CD4-positive, alpha-beta T cell treated with Interleukin-2 at 100 ng/mL for 4 hours (primary cell): ENCODE measurements at places on chromosomes 12 and 14.

- DNase-seq = no peak
These were observed 3.4 kb downstream of the ASCL1 start for GRCh38 chr12:102960766-102961465.

DNA sequence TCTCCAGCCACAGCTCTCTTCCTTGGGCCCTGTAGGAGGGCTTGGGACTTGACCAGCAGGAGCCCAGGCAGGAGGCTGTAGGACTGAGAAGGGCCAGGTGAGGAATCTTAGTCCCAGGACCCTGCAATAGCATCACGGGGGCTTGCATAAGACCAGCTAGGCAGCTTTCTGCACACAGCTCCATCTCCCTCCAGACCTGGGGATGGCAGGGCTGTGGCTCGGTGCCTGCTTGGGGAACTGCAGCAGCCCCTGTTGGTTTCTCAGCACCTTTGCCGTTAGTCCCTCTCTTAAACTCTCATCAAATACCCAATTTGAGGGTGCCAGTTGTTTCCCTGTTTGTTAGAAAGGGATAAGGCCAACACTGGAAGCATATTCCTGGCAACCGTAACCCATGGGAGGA lies 14.3 kb downstream of the DIO3 start:
- no peak for DNase-seq

- no peak for DNase-seq
These were observed 23.0 kb upstream of the RNU6-8 start for GRCh38 chr14:32226056-32226455.

- no peak for DNase-seq
These were observed 216.7 kb upstream of the SSTR1 start for GRCh38 chr14:37991027-37991426.

DNA sequence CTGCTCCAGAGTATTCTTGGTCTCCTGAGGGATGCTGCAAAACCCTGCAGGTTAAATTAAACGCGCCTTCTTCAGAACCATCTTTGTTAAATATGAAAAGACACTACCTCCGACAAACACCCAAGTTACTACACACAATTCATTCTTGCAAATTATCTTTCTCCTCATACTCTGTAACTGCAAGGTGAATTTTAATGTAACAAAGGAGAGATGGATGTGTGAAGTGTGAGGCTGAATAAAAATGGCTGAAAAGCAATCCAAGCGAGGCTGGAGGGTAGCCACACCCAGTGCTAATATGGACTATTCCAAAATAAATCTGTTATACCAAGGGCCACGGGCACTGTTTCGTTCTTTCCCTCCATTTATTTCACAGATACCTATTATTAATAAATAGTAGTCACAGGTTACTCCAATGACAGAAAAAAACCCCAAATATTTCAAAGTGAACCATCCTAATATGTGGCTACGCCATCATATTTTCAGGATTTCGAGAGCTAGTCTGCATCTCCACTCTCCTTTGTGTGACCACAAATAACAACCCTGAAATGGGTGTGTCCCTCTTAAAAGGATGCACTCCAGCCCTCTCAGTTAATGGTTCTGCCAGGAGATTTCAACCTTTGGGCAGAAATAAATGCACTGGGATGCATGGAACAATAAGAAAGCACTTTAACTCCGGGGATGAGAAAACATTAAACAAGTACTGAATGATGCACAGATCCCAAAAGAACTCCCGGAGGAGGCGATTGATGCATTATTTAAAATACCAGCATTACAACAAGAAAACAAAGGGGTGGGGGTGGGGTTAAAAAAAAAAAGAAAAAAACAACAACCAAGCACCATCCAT lies 53.1 kb upstream of the CCDC175 start:
- DNase-seq = no peak

DNA sequence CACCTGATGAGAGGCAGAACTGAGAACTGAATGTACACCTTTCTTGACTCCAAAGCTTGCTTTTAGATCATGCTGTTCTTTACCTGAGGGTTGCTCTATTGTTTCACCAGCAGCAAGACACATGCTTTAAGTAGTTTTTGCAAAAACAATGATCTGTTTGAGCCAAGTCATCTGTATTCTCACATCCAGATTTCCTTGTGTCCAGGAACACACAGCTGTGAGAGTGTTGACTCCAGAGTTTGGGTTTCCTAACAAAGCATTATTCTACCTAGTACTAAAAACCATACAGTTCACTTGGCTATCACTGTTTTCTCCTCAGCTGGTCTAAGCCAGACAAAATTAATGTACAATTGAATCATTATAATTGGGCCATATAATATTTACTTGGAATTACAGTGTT lies 120.4 kb downstream of the STAB2 start:
- DNase-seq = no peak

DNA sequence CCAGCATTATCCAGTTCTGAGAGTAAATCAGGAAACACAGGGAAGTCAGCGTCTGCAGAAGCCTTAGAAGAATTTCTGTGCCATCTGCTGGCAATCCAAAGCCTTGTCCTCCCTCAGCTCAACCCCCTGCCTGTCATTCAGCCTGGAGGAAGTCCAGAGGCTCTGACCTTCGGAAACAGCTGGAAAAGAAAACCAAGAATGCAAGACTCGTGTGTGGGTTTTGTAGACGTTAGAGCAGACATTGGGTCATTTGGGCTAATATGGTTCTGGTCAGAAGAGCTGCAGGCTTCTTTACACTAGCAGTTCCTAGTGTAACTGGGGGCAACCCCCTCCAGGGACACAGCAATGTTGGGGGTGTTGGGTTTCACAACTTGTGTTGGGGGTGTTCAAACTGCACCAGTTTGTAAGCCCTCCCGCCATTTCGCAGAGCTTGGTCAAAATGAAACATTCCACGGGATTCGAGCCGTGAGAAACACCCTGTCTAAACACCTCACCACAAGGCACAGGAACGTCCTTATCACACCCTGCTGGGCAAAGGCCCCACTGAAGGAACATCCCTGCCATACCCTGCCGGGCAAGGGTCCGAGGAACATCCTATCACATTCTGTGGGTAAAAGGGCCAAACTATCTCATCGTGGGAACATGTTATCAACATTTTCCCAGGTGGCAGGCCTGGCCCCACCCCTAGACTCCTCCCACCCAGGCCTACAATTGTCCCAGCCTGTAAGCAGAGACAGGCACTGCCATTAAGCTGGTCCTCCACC lies 21.0 kb upstream of the SERPINA4 start:
- no peak for DNase-seq

- no peak for DNase-seq
These were observed 4.0 kb downstream of the MYL2 start for GRCh38 chr12:110916295-110916875.

DNA sequence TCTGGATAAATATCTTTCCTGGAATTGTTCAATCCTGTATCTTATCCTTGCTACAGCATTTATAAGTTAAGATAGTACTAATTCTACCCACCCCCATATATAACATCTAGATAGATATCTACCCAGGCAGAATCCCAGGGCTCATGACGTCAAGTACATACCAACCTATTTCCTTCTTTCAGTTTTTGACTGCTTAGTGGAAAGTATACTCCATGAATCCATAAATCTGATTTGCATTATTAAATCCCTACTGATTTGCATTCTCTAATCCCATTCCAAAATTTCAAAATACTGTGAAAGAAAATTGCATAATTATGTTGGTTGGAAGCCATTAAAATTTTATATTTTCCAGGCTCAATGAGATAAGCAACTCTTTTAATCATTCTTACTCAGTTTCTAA lies 111.7 kb downstream of the KITLG start:
- no peak for DNase-seq

DNA sequence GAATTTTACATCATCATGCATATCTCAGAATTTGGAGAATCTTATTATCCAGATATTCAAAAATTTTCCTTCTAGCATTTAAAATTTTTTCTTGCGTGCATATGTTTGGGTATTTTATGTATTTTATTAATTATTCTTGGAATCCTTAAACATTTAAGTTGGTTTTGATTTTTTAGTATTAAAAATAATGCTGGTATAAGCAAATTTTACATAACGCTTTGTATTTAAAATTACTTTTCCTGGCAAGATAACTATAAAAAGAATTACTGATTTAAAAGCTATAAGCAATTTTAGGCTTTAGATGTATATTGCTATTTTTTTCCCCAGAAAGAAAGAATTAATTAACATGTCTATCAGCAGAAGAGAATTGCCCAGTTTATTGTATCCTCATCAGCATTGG lies 224.6 kb upstream of the STXBP6 start:
- DNase-seq = no peak

GRCh38 chr12:9867531-9867930 lies 1.6 kb downstream of the CLEC2B start:
- DNase-seq = peak; percentile 22

GRCh38 chr14:97848317-97848980 lies 1051.3 kb downstream of the VRK1 start:
- no peak for DNase-seq

DNA sequence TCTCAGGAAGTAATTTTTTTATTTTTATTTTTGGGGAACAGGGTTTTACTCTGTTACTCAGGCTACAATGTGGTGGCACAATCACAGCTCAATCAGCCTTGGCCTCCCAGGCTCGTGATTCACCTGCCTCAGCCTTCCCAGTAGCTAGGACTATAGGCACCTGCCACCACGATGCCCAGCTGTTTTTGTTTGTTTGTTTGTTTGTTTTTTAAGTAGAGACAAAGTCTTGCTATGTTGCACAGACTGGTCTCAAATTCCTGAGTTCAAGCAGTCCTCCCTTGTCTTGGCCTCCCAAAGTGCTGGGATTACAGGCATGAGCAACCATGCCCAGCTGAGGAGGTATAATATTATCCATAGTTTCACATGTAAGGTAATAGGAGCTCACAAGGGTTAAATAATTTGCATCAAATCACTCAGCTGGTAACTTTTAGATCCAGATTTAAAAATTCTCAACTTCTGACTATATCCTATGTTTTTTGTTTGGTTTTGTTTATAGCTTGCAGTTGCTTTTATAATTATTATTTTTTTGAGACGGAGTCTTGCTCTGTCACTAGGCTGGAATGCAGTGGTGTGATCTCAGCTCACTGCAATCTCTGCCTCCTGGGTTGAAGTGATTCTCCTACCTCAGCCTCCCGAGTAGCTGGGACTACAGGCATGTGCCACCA lies 629.3 kb downstream of the DIO2 start:
- no peak for DNase-seq

DNA sequence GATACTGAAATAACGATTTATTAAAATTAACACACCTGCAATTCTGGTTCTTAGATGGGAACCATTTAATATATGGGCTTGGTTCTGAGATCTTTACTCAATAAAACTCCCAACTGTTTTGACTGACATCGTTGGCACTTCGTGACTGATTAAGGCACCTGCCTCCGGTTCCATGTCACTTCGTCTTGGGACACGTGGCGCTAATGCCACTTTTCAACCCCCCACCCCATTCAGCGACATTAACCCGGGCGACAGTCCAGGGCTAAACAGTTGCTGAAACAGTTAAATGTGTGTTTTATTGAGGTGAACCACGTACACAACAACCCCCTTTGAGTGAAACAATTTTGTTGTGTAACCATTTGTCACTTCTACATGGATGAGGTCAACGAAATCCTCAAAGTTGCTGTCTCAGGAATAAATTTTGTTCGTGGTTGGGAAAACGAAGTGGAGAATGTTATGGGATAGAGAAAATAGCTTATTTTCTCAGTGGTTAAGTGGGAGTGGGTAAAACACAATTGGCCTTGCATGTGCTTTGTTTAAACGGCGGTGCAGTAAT lies 9.9 kb upstream of the SLC38A2 start:
- no peak for DNase-seq

DNA sequence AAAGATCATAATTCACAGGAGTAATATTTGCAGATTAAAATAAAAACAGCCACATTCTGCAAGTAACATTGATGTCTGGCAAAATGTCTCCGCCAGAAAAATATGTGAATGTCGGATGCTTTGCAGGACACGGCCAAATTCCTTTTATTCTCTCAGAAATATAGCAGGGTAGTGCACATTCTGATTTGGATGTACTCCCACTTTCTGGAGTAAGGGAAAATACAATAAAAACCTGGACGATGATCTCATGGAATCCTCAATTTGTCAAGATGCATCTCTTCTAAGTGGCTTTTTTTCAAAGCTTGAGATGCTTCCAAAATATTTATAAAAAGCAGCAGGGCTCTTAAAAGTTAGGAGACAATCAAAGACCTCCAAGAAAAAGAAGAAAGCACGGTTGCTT lies 133.3 kb downstream of the TBX5 start:
- DNase-seq = no peak

GRCh38 chr12:128695697-128696096 lies 128.1 kb downstream of the SLC15A4 start:
- DNase-seq = no peak

GRCh38 chr12:8590842-8591545 lies 21.7 kb downstream of the AICDA start:
- no peak for DNase-seq

- no peak for DNase-seq
These were observed 54.4 kb downstream of the SETD3 start for GRCh38 chr14:99426265-99426664.

- DNase-seq = no peak
These were observed 30.6 kb upstream of the C2CD5 start for GRCh38 chr12:22574921-22575320.

DNA sequence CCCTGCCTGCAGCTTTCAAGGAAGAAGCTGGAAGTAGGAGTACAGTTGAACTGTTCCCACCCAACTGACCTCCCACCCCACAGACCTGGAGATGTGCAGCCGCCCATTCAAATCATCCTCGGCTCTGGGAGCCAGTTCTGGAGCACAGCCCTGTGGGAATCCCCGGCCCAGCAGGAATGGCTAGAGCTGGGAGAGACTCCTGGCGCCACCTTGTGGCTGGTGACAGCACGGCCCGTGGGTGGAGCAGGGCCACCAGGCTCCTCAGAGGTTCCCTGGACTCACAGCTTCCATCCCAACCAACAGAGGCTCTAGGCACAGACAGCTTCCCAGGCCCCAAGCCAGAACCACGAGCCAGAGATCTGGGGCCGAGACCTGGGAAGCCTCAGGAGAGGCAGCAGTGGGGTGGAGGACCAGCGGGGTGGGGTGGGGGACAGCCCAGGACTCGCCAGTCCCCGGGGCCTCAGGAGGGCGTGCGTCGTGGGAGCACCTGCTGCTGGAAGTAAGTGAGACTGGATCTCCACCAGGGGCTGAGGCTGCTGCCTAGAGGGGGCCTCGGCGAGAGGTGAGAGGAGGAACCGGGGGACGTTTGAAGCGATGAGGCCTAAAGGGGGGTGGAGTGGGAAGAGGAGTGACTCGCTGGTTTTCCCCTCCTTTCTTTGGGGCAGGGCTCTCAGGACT lies 43.4 kb downstream of the RNF34 start:
- DNase-seq = peak; percentile 65

GRCh38 chr14:86574778-86575129 lies 1044.8 kb downstream of the FLRT2 start:
- DNase-seq = no peak

GRCh38 chr12:31853520-31853919 lies 105.7 kb upstream of the RESF1 start:
- no peak for DNase-seq
